Activated CD4-positive, alpha-beta memory T cell treated with anti-CD3 and anti-CD28 coated beads for 36 hours (primary cell): ENCODE measurements at places on chromosomes 6 and 20.

DNA sequence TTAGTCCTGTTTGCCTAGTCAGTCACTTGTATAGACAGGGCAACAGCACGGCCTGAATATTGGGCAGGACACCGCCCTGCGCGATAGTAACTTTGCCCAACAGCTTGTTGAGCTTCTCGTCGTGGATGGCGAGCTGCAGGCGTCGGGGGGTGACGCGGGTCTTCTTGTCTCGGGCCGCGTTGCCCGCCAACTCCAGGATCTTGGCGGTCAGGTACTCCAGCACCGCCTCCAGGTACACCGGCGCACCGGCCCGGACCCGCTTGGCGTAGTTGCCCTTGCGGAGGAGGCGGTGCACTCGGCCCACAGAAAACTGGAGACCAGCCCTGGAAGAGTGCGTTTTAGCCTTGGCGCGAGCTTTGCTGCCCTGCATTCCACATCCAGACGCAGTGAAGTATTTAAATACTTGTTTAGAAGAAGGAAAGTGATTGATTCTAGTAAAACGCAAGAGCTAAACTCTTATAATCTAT is 92.8 kb upstream of the BTN3A2 start:
- DNase-seq, result peak; percentile 64

DNA sequence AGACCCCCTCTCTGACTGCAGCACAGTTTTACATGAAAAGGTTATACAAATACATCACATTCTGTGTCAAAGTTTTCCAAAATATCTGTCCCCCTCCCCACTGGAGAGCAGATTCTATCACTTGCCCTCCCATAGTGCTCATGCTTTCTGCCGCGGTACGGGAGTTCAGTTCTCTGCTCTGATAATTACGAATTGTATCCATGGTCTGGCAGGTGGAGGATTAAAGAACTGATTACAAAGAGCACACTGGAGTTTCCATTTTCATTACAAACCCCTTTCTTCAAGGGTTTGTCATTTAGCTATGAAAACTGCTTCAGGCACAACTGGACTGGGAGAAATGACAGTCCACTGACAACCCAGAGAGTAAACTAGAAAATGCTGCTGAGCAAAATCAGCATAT is 166.0 kb downstream of the PDSS2 start:
- DNase-seq, result no peak

DNA sequence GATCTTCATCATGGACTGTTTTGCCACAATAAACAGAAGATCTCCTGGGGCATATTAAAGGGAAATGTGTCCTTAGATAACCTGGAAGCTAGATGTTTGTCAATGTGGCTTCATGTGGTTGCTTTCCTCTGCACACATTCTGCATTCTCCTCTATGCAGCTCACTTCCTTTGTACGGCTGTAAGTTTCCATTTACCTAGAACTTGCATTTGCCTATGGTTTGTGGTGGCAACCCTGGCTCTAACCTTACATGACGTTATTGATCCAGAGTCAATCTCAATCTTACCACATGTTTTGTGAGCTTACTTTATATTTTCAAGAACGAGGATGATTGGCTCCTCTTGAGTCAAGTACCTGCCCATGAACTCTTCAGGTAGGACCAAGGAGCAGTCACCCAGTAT is 863.1 kb downstream of the MAFB start:
- no peak for DNase-seq

DNA sequence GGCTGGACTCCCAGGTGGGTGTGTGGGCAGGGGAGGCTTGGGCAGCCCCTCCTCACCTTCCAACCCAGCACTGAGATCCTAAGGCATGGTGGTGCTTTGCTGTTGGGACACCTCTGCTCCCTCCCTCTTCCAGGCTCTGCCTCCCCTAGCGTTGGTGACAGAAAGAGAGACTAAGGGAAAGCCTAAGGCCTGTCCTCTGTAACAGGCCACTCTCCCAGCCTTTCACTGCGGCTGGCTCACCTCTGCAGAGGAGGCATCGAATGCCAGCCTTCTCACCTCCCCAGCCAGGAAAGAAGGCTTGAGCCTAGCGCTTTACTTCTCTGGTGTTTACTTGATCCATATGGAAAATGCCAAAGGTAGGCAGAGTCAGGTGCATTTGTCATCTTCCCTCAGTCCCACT is 3.5 kb upstream of the CDH26 start:
- DNase-seq, result no peak

DNA sequence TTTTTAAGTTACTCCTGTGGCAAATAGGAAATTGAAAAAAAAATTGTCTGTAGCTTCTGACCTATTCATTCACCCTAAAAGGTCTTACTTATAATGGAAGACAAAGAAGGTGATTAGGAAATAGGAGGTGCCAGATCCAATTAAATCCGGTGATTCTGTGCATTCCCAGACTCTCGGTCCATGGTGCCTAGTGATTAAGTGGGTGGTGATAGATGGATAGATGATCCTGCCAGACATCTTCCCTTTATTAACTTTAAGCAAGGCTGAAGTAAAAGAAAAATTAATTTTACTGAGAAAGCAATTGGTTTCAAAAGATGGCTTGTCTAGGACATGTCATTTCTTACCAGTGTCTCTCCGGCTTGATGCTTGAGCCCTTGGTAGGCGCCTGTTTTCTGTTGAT is 80.0 kb downstream of the SH3BGRL2 start:
- no peak for DNase-seq
